NCI-H146 (cell line): ENCODE measurements at places on chromosomes 1 and 21.

GRCh38 chr1:3187415-3188149, 118.6 kb downstream of the PRDM16 start:
- DNase-seq = no peak

DNA sequence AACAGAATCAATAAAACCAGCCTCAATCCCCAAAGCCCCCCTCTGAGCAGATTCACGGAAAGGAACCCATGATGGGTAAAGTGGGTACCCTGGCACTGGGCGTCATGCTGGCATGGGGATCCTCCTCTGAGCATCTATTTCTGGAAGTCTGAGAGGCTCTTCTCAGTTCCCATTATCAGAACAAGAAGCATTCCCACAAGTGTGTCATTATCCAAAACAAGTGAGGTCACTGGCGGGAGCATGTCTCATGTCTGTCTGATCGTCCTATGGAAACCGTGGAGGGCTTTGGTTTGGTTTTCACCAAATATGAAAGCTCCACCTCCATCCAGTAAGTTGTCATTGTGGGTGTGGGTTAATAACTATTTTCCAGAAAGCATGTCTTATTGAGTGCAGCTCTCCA, 70.7 kb downstream of the PGM1 start:
- no peak for DNase-seq

DNA sequence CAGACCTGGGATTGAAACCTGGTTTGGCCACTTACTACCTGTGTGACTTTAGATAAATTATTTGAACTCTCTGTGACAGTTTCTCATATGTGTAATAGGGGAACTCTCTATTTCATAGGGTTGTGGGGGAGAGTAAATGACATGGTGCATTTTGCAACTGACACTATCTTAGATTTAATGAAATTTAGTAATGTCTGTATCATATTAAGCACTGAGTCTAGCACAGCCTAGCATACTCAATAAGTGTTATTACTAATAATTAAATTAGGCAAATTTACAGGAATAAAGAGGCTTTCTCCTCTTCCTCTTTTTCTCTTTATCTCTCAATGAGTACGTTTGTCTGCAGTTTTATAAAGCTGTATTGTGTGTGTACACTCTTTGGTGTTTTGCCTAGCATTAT, 80.2 kb upstream of the MACF1 start:
- no peak for DNase-seq

DNA sequence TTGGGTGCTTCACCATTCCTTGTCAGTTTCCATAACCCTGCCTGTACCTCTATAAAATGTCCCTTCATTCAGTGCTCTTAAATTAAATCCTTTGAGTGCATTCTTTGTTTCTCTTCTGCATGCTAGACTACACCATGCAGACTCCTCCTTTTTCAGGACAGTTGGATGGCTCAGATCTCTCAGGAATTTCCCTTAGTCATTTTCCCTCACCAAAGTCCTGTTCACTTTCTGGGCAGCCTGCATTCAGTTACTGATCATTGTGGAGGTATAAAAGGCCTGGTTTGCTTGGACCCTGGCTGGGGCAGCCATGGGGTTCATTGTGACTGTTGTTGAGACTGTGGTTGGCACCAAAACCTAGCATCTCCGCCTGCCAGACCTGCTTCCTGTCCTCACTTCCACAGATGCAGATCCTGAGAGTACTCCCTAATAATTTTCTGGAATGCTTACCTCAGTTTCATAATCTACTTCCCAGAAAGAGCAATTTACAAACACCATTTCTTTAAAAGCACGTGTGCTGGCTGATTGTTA, 88.4 kb downstream of the PDE4B start:
- DNase-seq = no peak

GRCh38 chr1:7509598-7509997, 261.5 kb upstream of the VAMP3 start:
- peak; percentile 20 for DNase-seq

GRCh38 chr1:207019161-207019560, 13.4 kb downstream of the C1orf116 start:
- DNase-seq = no peak

- DNase-seq = no peak
These were observed 1.7 kb downstream of the CLDN14 start for GRCh38 chr21:36478207-36478701.

- DNase-seq = no peak
These were observed 686 bp downstream of the MIIP start for GRCh38 chr1:12019858-12020509.

- DNase-seq = no peak
These were observed 236.1 kb downstream of the OMA1 start for GRCh38 chr1:58310469-58310868.

GRCh38 chr21:36396971-36397370, 11.8 kb downstream of the CHAF1B start:
- no peak for DNase-seq

- DNase-seq = no peak
These were observed 962.2 kb downstream of the ADGRL2 start for GRCh38 chr1:82762829-82763532.

GRCh38 chr1:147625362-147625995, 44.8 kb downstream of the ACP6 start:
- DNase-seq = no peak

- no peak for DNase-seq
These were observed 944 bp downstream of the B3GALT6 start for GRCh38 chr1:1232796-1233566.

DNA sequence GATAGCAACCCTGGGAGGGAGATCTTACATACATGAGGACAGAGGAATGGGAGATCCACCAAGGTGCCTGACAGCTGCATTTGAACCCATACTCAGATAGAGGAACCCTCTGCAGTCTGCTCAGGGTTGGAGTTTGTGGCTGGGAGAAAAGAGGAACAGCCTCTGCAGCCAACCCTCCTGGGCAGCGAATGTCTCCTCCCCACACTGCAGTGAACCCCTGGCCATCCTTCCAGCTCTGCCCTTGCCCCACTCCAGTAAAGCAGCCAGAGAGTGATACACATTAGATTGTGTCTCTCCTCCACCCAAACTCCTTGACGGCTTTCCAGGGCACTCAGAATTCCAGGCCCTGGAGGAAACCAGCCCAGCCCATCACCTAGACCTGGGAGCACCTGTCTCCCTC, 137.7 kb downstream of the RUNX1 start:
- DNase-seq = no peak

DNA sequence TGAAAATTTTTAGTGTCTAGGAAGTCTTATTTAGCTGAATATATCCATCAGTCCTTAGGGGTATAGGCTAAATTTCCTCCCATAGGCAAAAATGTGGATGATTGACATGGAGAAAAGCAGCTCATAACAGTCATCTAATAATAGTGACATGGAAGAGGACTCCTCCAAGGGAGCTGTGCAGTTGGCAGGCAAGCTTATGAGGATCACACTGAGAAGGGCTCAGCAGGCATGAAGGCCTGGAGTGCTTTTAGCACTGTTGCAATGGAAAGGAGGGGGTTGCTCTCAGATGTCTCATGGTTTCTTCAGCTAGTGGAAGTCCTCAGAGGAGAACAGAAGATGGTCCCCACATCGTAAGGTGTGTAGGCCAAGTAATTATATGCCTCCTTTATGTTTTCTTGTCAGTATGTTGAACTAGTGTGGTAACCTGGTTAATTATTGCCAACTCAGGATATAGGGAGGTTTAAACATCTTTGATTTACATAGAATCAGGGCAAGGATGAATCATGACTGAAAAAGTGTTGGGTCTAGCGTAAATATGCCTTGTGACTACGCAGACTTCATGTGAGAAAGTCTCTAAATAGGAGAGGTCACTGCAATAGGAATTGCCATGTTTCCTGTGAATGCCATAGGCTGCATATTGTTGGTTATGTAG, 18.9 kb downstream of the VN1R5 start:
- DNase-seq = no peak

DNA sequence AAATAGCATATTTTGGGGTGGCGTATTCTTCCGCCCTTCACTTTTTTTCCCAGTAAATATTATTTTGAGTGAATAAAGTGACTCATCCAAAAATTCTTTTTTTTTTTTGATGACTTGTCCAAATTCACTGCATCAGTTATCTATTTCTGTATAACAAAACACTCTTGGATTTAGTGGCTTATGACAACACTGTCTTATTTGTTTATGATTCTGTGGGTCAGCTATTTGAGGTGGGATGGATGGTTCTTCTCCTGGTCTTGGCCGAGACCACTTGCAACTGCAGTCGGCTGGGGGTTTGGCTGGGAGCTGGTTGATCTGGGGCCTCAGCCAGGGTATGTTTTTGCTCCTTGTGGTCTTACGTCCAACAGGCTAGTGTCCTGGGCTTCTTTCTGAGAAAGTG, 39.9 kb upstream of the SRSF10 start:
- DNase-seq = no peak

DNA sequence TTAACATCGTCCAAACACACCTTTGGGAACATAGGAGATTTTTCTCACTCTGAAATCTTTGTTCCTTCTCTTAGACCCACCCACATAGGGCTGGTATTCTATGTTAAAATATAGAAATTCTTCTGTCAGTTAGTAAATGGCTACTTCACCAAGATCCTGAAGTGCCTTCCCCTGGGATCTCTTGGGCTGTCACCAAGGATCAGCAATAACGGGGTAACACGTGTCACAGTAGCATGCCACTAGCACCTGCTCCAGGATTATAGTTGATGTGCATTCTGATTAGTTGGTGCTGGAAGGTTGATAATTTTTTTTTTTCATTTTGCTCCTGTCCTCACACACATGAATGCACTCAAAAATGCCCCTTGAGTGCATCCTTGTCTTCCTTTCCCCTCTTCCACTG, 298.7 kb downstream of the NTNG1 start:
- DNase-seq = no peak

DNA sequence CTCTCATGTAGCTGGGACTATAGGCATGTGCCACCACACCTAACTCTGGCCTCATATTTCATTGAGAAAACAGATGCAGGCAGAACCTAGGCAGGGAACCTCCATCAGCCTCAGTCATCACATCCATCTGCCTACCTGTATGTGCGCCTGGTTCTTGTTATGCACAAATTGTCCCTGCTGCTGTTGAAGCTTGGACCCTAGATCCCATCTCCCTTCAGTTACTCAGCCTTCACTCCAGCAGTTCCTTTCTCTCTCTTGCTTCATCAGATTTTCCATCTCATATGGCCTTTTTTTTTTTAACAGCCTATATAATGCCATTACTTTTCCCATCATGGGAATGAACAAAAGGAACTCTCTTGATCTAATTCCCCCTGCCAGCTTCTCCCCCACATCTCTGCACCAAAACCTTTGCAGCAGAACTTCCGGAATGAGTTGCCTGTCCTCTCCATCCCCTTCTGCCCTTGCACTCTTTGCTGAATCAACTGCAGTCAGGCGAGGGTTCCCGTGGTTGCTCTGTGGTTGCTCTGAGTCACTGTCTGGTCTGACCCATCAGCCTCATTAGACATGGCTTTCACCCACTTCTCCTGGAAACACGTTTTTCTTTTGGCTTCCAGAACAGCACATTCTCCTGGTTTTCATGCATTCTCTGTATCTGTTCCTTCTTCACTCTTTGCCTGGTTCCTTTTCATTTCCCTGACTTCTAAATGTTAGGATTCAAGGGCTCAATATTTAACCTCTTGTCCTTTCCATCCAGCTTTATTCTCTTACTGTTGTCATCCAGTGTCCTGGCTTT, 41.5 kb downstream of the UBE4B start:
- no peak for DNase-seq

DNA sequence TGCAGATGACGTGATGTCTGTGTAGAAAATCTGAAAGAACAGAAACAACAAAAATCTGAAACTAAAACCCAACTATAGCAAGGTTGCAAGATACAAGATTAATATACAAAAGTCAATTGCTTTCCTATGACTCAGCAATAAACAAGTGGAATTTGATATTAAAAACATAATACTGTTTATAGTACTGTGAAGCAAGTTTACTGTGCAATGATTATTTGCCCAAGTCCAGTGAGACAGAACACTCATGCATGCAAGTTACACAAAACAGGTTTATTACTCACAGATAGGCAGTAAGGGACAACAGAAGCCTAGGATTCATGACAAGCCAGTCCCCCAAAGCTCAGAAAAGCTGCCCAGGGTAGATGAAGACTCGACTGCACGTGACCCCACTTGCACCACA, 62.4 kb upstream of the RAB4A start:
- DNase-seq = no peak

DNA sequence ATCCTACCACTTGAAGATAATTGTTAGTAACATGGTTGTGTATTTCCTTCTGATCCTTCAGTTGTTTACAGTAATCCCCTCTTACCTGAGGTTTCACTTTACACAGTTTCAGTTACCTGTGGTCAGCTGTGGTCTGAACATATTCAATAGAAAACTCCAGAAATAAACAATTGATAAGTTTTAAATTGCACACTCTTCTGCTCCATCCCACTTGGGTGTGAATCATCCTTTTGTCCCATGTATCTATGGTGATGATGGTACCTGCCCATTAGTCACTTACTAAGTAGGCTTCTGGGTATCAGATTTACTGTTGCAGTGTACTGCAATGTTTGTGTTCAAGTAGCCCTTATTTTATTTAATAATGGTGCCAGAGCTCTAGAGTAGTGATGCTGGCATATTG, 62.5 kb downstream of the OSBPL9 start:
- no peak for DNase-seq

DNA sequence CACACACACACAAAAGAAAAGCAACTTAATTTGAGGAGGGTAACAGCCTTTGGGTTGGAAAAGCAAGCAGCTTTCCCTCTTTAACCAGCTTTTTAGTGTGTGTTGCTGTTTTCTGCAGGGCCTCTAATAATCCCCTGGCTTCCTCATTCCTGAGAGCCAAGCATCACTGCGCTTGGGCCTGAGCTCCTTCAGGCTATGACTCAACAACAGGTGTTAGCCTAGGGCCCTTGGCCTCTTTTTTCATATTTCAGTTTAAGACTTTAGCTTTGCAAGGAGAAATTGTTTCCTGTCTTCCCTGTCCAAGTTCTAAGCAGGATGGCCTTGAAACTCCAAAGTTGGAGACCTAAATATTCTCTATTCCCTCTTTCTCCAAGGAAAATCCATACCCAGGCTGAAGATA, 26.2 kb upstream of the SNX27 start:
- DNase-seq = no peak

DNA sequence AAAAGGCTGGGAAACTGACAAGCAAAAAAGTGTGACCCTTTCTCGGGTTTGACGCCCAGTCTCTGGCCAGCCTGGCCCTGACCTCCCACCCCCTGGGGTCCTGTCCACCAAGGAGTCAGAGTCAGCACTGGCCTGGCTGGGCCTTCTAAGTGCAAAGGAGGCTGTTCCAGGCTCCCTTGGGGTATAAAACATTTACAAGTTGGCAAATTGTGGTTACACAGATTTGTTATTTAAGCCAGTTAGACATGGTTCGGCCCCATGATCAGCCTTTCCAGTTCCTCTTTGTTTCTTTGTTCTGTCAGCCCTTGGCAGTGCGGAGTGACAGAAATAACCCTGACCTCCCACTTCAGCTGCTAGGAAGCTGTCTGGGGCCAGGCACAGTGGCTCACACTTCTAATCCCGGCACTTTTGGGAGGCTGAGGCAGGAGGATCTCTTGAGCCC, 161.6 kb upstream of the RAB4A start:
- no peak for DNase-seq

DNA sequence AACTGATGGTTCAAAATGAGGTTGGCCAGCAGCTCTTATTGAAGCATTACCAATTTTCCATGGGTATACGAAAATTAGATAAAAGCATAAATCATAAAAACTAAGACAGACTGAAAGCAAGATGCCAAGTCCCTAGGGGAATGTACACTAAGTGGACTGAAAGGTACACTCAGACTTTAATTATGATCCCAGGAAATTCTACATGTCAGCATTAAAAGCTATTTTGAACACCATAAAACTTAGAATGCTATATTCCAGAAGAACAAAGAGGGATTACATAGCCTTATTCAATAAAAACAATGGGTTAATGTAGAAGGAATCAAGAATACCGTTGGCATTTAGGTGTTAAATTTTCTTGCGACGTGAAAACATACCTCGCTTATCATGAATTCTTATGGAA, 558.5 kb downstream of the LRRIQ3 start:
- no peak for DNase-seq

GRCh38 chr21:15300131-15300530, 235.3 kb upstream of the NRIP1 start:
- no peak for DNase-seq
